ENCODE measurements at places on chromosomes 7 and 10.

DNA sequence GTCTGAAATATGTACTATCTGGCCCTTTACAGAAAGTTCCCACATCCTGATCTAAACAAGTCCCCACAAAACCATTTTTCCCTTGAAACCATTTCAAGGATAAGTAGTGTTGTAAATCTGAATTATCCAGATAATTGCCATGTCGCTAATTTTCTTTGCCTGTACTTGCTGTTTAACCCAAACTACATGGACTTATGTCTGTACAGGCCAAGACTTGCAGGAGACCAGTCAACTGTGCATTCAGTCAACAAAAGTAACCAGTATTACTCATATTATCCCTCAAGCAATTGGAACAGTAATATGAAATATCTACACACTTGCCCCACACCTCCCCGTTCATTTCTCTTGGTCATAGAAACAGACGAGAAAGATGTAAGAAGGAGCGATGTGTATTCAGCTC lies 347.8 kb upstream of the NFE2L3 start:
- no peak for DNase-seq

DNA sequence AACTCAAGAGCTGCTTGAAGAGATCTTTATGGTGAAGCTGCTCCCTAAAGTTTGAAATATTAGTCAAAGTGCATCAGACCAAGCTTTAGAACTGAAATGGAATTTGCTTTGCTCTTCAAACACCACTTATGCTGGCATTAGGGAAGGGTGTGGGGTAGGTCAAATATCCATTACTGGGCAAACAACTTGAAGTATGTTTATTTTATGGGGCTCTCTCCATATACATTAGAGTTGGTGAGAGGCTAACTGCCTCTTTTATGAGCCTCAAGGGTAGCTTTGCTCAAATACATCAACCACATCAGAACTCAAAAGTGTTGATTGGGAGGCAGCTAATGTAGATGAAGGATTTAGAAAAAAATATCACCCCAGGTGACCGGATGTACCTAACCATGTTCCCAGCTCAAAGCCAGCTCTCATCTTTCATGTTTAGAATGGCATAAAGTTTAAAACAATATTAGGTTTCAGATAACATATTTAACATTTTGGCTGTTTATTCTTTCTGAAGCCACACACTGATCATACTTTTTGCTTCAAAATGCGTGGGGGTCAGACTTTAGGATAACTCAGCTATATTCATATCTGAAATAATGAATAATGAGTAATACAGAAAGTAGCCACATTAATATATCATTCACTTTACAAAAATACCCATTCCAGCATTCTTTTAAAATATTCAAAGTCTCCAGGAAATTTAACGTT lies 318.6 kb downstream of the PTEN start:
- no peak for DNase-seq

DNA sequence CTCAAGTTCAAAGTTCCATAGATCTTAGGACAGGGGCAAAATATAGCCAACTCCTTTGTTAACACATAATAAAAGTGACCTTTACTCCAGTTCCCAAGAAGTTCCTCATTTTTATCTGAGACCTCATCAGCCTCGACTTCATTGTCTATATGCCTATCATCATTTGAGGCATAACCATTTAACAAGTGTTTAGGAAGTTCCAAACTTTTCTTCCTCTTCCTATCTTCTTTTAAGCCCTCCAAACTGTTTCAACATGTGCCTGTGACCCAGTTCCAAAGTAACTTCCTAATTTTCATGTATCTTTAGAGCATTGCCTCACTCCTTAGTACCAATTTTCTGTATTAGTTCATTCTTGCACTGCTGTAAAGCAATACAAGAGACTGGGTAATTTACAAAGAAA lies 569.1 kb downstream of the ANKRD7 start:
- no peak for DNase-seq

GRCh38 chr7:8285155-8285554 lies 23.2 kb upstream of the ICA1 start:
- DNase-seq: no peak

GRCh38 chr7:491292-491957 lies 28.2 kb downstream of the PDGFA start:
- peak; percentile 33 for DNase-seq

DNA sequence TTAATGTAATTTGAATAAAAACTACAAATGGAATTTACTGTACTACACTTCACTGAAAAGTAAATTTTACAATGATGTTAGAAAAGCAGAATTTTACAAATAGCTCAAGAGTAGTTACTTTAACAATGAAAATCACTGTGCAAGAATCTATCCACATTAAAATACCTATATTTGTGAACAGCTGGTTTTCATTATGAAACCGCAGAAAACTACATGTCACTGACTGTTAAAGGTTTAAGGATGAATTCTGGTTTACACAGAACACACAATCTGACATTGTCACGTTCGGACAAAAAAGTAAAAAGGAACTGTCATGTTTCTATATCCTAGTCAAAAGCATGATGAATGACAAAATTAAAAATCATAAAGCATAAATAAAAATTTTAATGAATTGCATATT lies 415.3 kb upstream of the PRKCQ start:
- DNase-seq: no peak

GRCh38 chr7:101553771-101554445 lies 75.2 kb downstream of the MYL10 start:
- no peak for DNase-seq

DNA sequence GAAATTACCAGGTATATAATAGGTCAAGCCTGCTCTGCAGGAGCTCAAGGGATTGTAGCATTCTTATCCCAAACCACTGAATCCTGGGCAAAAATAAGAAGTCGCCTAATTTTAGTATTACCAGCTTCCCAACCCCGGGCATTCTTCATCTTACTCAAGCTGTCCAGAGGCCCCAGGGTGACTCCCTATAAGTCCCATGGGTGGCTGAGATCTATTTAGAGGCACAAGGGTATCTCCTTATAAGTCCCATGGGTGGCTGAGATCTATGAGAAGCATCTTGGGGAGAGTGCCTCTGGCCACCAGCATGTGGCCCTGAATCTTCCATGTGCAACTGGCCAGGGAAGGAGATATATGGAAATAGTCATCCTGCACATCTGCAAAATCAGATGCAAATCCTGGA lies 38.9 kb downstream of the PRSS2 start:
- no peak for DNase-seq

DNA sequence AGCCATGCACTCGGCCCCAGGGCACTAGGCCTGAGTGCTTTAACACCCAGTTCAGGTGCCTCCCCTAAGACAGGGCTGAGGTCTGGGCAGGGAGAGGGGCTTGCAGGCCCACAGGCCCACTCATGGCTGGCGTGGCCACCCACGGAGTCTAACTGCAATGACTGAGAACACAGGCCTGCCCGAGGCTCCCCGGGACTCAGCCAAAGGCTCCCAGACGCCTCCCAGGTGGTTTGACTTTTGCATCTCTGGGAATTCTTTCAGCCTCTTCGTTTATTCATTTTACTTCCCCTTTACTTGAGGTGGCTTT lies 37.3 kb downstream of the PTPRN2 start:
- no peak for DNase-seq

DNA sequence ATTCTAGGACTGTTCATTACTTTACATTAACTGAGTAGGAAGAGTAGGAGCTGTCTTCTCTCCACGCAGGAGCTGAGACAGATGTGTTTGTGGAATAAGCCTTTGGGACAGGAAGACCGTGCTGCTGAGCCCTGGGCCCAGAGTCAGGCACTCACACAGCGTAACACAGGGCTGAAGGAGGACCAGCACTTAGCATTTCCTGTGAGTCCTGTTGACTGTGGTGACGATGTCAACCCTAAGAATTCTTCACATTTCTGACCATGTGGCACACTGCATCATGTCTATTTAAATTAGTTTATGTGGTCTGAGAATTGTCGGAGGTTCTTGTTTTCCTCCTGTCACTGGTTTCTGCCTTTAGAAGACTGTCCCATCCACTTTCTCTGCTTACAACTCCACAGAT lies 117.2 kb downstream of the PIP4K2A start:
- DNase-seq: no peak

GRCh38 chr7:34835901-34836600 lies 178.0 kb downstream of the NPSR1 start:
- no peak for DNase-seq

GRCh38 chr10:43125274-43125845 lies 12.9 kb upstream of the CSGALNACT2 start:
- no peak for DNase-seq

DNA sequence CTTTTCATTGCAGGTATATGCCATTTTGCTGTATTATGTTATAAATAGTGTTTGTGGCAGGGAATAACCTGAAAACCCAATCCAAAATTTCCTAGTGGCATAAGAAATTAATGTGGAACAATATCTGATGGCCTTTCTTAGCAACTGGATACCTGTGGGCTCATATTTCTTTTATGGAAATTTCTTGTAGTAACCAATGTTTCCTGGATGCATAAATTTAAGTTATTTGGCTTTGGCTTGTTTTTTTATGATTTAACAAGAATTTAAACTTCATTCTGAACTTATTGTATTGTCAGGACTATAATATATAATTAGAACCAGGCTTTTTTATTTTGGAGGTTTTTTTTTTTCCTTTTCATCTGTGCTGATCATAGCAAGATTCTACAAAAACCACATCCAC lies 30.1 kb downstream of the TBC1D12 start:
- no peak for DNase-seq

- DNase-seq: peak; percentile 77
These were observed 3.5 kb upstream of the DEPP1 start for GRCh38 chr10:44982114-44982460.

- DNase-seq: no peak
These were observed 35.0 kb downstream of the LAMB4 start for GRCh38 chr7:108094933-108095710.
